ENCODE measurements at places on chromosomes 3 and 15.

- H3K27ac ChIP-seq: peak overlapping the region; percentile 59
- H3K27me3 ChIP-seq: no peaks in the 10 kb centered on the region
- no peak overlapping the region for H3K4me3 ChIP-seq
- peaks cover 21% of the 10 kb centered on the region for H3K4me1 ChIP-seq
- no peaks in the 10 kb centered on the region for H3K36me3 ChIP-seq
- DNase-seq: peak; percentile 79
Measured at GRCh38 chr15:70101459-70102113, 3.9 kb upstream of the TLE3 start.

GRCh38 chr15:91710080-91710698 is 143.3 kb upstream of the SLCO3A1 start:
- no peaks in the 10 kb centered on the region for H3K27me3 ChIP-seq
- no peaks in the 10 kb centered on the region for H3K36me3 ChIP-seq
- H3K4me3 ChIP-seq: no peak overlapping the region
- DNase-seq: no peak

- peak; percentile 33 for DNase-seq
- no peaks in the 10 kb centered on the region for H3K27me3 ChIP-seq
- no peaks in the 10 kb centered on the region for H3K4me1 ChIP-seq
- H3K36me3 ChIP-seq: no peaks in the 10 kb centered on the region
- H3K4me3 ChIP-seq: no peak overlapping the region
Measured at GRCh38 chr3:127689266-127689860, 16.6 kb downstream of the ABTB1 start.

- DNase-seq: no peak
- no peaks in the 10 kb centered on the region for H3K4me1 ChIP-seq
- no peaks in the 10 kb centered on the region for H3K36me3 ChIP-seq
- no peak overlapping the region for H3K27ac ChIP-seq
- no peak overlapping the region for H3K4me3 ChIP-seq
Measured at GRCh38 chr15:91366111-91366510, 266.1 kb downstream of the SV2B start.

- peaks cover 15% of the 10 kb centered on the region for H3K36me3 ChIP-seq
- H3K27ac ChIP-seq: no peak overlapping the region
- no peaks in the 10 kb centered on the region for H3K27me3 ChIP-seq
- no peak for DNase-seq
- no peak overlapping the region for H3K4me3 ChIP-seq
- no peaks in the 10 kb centered on the region for H3K4me1 ChIP-seq
Measured at GRCh38 chr3:4709341-4709740, 216.2 kb downstream of the ITPR1 start.

Data from Peyer's patch (tissue), 4 donors.